ENCODE measurements at places on chromosomes 11 and 22. TPM values are rescaled to one million over a fixed set of nuclear protein-coding genes. Genes with fewer than 3 reads are reported as not detected.

DNA sequence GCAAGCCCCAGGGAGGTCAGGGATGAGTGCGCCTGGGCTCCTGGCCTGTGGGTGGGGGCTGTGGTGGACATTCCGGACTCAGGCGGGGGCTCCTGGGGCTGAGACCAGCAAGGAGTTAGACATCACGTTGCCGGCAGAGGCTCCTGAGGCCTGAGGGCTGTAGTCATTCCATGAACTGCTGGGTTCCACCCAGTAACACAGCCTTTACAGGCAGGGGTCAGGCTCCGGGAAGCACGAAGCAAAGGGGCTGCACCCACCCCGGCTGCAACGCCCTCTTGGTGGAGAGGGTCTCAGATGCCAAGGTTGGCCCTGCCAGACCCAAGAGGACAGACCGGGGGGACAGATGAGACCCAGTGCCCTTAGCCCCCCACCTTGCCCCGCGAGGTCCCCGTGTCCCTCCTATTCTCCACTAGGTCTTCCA is 9.0 kb downstream of the TNNT3 start:
- no peak for ATAC-seq

GRCh38 chr11:22787551-22788162 is 41.9 kb downstream of the SVIP start:
- no peak for ATAC-seq

DNA sequence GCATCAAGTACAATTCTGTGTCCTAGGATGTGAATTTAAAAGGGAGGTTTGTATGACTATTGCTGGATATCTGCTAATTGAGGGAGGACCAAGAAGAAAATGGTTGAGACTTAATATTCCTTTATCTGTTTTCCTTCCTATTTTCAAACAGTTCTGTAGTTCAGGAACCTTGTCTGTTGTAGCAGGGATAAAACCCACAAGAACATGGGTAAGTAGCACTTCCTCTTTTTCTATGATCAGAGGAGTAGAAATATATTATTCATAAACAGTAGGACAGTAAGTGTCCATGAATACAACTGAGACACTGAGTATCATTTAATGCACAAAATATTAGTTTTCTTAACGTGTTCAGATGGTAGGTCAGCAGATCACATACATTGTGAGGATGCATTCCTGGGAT is 7.6 kb downstream of the MS4A3 start:
- no peak for ATAC-seq

DNA sequence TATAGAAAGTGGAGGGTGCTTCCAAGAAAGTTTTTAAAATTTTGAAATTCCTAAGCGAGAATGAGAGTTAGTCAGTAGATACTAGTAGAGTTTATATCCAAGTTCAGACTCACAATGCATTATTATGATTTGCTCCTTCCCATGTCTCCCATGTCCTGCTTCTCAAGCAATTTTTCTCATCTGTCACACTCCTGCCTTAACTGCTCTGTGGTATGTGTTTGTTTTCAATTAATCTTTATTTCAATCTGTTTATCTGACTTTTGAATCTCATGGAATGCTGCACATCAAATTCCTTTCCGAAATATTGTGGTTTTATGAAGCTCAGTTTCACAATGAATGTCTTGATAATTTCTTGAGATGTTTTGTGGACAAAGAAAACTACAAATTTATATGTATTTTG is 18.1 kb downstream of the THY1 start:
- no peak for ATAC-seq

DNA sequence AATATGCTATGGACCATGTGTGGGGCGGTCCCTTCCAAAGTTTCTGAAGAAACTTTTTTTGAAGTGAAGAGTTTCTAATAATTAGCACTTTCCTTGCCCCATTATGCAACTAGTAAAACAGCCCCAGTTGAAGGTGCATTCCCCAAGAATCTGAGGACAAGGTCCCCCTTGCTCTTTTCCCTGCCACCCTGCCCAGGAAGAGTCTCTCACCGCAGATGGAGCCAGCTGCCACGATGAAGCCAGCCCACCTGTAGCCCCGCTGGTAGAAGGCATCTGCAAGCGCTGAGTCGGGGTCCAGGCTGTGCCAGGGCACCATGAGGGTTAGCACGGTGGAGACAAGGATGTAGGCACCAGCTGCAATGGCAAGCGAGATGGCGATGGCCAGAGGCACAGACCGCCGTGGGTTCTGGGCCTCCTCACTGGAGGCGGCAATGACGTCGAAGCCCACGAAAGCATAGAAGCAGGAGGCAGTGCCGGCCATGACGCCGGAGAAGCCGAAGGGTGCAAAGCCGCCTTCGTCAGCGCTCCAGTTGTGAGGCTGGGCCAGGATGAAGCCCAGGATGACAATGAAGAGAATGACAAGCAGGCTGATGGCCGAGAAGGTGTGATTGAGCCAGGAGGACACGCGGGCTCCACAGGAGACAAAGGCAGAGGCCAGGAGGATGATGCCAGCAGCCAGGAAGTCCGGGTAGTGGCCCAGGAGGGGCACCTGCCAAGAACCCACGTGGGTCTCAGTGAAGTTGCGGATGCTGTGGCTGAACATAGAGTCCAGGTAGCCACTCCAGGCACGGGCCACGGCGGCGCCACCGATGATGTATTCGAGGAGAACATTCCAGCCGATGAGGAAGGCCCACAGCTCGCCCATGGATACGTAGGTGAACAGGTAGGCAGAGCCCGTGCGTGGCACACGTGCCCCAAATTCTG is 1.5 kb downstream of the SLC7A4 start:
- no peak for ATAC-seq

- ATAC-seq: no peak
Measured at GRCh38 chr22:45039133-45039532, 29.3 kb upstream of the PHF21B start.

The HTR3B gene
- total RNA-seq: not detected

The FXYD2 gene
- total RNA-seq: 1.5 TPM

The OR56A1 gene
- total RNA-seq: not detected

Measured in gastroesophageal sphincter (tissue), 4 donors.